HepG2 (cell line): ENCODE measurements at places on chromosomes 12 and 14.

- no peak for DNase-seq
Observed at GRCh38 chr12:109983432-109984142, 12.6 kb downstream of the GIT2 start.

DNA sequence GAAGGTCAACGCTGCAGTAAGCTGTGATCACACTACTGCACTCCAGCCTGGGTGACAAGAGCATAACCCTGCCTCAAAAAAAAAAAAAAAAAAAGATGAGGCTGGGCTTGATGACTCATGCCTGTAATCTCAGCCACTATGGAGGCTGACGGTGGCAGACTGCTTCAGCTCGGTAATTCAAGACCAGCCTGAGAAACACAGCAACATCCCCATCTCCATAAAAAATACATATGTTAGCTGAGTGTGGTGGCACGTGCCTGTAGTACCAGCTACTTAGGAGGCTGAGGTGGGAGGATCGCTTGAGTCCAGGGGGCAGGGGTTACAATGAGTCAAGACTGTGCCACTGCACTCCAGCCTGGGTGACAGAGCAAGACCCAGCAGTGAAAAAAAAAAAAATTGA is 50.4 kb downstream of the GXYLT1 start:
- DNase-seq, result no peak

DNA sequence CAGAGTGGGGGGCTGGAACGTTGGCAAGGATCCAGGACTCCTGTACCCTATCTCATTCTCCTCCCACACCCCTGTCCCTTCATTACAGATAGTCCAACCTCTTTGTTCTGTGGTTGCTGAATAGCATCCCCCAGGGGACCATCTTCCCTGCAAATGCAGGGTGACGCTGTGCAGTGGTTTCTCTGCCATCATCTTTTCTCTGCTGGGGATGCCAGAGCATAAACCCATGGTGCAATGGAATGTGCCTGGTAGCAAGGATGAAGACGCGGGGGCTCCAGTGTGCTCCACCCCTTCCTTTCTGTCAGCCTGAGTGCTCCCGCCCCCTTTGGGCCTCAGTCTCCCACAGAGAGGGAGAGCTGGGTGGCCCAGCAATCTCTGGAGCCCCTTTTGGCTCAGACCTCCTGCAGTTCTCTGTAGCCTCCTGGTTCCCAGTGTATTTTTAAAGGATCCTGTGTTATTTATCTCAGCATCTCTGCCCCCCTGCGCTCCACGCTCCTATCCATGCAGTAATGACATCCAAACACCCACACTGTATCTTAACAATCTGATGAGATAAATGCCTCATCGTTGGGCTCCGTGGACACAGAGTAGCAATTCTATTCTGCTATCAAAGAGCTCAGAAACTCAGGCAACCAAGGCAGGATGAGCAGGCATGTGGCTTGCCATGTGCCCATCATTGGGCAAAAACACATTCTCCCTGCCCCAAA is 212.8 kb downstream of the CACNA1C start:
- DNase-seq, result no peak

DNA sequence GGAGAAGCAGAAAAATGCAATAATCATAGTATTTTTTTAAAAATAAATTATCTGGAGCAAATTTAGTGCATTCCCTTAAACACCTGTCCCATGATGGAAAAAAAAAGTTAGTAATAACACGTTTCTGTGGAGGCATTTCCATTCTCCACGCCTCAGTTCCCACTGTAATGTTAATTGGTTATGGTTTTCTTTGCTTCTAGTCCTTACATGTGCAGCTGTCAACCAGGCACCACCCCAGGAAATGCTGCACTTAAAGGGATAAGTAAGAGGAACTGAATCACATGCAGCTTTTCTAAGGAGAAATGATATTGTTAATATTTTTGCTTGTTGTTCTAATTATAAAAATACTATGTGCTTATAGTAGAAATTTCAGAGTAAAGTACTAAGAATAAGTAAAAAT is 240.3 kb downstream of the ZFP36L1 start:
- DNase-seq, result no peak

GRCh38 chr14:105879503-105879866 is 353.1 kb downstream of the TMEM121 start:
- DNase-seq, result no peak

DNA sequence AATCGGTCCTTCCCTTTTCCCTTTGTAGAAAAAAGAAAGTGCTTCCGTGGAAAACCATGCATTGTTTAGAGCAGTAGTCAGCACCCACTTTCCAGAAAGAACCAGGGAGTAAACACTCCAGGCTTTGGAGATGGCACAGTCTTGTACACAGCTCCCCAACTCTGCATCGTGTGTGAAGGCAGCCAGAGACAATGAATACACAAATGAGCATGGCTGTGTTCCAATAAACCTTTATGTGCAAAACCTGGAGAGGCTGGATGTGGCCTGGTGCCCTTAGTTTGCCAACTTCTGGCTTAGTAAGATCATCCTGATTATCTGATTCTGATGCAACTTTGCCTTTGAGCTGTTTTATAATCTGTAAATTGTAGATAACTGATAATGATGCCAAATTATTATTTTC is 463.4 kb upstream of the TMEM132C start:
- no peak for DNase-seq

DNA sequence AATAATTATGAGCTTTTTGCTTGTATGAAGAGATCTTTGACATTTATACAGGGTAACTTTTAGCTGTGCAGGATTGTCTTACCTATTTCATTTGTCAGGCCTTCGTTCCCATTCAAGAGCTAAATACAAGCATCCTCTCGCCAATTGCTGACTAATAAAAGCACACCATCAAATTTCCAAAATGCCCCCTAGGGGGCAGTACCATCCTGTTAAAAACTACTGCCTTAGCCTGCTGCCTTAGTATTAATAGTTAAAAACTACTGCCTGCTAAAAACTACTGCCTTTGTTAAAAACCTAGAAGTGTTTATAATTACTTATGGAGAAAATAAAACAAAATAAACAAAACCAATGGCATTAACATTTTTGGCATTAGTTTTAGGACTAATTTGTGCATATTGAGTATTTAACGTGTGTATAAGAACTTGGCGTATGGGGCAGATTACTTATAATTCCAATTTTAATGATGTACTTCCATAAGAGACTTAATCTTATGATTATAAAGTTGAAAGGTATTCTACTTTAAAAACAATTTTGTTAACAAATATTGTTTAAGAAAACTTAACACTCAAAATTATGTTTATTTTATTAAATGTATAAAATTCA is 3.0 kb upstream of the IFI27L2 start:
- peak; percentile 72 for DNase-seq

DNA sequence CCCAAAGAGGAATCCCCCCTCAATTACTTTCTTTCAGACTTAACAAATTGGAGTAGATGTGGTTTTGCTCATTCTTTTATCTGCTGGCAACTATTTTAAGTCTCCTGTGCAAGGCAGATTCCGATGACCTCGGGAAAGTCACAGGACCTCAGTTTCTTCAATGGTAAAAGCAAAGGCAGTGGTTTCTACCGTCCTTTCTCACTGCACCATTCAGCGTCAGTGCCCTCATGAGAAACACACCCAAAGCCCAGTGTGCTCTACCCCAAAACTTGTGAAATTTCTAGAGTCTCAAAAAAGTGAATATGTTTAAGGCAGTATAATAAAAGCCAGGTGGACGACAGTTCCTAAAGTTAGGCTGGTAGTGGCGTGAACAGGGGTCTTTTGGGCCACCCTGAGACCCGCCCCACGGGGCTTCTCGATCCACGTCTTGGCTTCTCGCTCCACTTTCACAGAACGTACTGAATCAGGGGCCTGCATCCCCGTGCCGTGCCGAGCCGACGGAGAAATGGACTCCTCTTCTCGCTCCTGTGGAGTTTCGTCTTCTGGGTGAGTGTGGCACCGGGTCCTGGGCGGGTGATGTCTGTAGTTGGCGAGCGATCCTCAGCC is 1.3 kb upstream of the ARHGAP5 start:
- peak; percentile 34 for DNase-seq

- no peak for DNase-seq
Observed at GRCh38 chr12:6166808-6167207, 33.4 kb upstream of the CD9 start.

- no peak for DNase-seq
Observed at GRCh38 chr14:41498959-41499358, 107.7 kb upstream of the LRFN5 start.

DNA sequence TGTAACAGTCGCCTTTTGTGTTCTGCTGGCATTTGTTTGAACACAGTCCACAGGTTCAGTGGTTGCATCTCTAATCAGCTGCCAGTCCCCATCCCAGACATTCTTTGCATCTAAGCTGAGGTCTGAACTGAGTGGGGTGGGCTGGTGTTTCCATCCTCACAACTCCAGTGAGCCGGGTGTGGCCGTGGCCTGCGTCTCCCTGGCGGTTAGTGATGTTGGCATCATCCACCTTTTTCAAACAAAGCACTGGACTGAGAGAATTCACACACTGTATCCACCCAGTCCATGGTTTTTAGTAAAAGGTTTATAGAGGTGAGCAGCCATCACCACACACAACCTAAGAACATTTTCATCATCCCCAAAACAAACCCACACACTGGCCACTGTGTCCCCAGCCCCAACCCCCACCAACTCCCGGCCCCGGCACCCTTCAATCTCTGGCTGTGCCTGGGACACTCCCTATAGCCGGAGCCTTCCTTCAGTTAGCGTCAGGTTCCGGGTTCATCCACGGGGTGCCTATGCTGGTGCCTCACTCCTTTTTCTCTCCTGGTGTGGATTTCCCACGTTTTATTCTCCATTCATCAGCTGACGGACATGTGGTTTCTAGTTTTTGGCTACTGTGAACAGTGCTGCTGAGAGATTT is 6.5 kb downstream of the DDX51 start:
- no peak for DNase-seq

- DNase-seq, result no peak
Observed at GRCh38 chr14:104979758-104980610, 1.8 kb upstream of the AHNAK2 start.

- no peak for DNase-seq
Observed at GRCh38 chr14:69886453-69887242, 7.4 kb downstream of the SMOC1 start.
